Activated T-helper 1 cell treated with Interleukin-2 at 50 U/mL for 16 hours (primary cell): ENCODE measurements at places on chromosomes 2 and 18.

GRCh38 chr2:74328573-74328972 lies 14.6 kb downstream of the SLC4A5 start:
- DNase-seq = no peak

DNA sequence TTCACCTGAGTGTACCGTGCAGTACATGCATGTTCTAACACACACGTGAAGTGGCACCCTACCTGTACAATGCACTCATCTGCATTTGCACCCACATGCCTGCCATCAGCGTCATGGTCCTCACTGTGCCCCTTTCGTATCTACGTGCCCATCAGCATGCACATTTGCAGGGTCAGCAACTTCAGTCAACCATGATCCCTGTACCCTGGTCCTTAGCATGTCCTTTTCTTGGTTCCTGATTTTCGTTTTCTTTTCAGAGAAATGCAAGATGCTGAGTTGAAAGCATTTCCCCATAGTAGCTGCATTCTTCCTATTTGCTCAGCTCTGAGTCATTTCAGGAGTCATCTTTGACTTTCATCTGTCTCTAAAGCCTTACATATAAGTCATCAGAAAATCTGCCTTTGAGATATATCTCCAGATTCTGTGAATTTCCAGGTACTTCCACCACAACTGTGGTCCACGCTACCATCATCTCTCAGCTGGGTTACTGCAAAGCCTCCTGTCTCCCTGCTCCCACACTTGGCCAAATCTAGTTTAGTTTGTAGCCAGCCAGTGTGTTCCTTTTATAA lies 14.7 kb upstream of the PUM2 start:
- no peak for DNase-seq

GRCh38 chr2:63875559-63876245 lies 34.0 kb downstream of the UGP2 start:
- no peak for DNase-seq

GRCh38 chr2:96867756-96868554 lies 1.9 kb downstream of the SEMA4C start:
- DNase-seq = no peak

- DNase-seq = no peak
Measured at GRCh38 chr18:60676815-60677214, 304.2 kb upstream of the MC4R start.

DNA sequence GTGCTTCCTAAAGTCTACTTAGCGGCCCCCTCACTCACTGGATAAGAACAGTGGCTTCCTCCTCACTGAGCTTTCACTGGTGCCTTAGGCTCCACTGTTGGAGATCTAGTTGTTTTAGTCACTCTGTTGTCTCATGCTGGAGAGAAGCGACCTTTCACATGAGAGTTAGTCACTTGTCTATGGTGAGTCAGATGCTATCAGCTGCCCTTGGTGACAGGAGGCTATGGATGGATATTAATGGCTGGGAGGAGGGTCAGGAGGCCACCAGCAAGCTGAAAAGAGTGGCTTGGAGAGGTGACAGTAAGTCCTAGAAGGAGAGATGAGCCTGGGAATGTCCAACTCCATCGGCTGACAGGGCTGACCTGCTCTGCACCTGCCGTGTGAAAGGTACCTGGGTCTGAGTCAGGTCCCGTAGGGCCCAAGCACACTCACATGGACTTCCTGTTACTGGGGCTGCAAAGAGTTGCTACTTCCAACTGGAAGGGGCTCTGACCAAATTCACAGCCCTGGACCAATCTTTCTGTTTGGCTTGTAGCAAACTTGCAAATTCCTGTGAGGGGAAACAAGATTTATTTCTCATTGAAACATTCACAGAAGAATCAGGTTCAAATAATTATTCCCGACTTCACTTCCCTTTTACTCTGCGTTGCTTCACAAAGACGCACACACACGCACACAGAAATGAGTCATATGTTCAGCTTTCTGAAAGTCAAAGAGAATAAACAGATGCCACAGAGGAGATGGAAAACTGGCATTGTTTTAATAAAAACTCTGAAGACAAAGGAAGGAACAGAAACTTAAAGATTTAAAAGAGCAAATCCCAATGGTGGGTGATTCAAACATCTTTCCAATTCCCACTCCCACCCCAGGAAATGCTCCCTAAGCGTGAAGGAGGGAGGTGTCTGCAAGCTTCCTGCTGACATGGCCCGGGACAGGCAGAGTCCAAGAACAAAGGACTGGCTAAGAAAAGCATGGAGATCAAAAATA lies 203.5 kb upstream of the TWIST2 start:
- no peak for DNase-seq

GRCh38 chr2:120599656-120600055 lies 136.0 kb upstream of the GLI2 start:
- no peak for DNase-seq

DNA sequence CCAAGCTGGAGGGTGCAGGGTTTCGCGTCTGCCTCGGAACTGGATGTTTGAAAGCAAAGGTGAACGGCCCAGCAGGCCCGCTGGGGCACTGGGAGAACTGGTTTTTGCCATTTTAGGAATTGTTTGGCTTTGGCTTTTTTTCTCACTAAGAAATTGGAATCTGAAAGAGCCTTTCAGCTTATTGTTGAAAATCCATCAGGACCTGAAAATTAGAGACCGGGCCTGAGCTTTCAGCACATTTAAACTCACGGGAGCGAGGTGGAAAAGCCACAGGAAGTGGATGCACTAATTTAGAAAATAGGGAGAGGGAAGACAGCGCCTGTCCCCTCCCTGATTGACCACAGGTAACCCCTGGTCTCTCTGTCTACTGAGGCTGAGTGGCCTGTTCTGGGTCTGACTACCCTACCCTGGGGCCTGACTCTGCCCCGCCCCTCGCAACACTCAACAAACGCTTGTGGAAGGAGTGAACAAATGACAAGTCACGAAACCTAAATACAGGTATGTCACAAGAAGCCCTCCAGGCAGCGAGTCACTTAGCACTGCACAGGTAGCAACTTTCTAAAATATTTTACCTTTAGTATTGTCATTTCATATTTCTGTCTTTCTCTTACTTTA lies 100.3 kb upstream of the MBOAT2 start:
- no peak for DNase-seq

GRCh38 chr18:40215979-40216378 lies 1739.1 kb upstream of the PIK3C3 start:
- DNase-seq = no peak

- DNase-seq = no peak
Measured at GRCh38 chr2:191202881-191203397, 42.3 kb upstream of the MYO1B start.

DNA sequence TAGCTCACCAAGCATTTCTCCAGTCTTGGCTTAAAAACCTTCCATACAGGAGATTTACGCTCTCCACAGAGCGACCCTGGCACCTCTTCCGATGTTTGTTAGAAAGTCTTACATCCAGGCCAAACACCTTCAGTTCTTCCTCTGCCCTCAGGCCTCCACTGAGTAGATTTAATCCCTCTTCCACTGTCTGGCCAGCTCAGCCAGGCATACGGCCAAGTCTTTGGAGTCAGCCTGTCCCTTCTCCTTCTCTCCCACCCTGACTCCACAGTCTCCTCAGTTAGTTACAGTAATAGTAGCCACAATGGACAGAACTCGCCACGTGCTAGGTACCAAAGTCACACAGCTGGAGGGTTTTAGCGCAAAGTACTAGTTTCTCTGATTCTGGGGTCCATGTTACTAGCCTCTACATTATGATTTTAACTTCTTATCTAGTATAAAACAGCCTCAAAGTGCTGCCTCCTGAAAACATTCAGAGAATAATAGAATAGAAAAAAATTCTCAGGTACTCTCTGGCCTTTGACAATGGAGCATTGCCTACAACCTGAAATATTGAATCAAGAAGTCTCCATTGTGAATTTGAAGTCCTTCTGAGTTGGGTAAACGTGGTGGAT lies 39.5 kb downstream of the THNSL2 start:
- no peak for DNase-seq

DNA sequence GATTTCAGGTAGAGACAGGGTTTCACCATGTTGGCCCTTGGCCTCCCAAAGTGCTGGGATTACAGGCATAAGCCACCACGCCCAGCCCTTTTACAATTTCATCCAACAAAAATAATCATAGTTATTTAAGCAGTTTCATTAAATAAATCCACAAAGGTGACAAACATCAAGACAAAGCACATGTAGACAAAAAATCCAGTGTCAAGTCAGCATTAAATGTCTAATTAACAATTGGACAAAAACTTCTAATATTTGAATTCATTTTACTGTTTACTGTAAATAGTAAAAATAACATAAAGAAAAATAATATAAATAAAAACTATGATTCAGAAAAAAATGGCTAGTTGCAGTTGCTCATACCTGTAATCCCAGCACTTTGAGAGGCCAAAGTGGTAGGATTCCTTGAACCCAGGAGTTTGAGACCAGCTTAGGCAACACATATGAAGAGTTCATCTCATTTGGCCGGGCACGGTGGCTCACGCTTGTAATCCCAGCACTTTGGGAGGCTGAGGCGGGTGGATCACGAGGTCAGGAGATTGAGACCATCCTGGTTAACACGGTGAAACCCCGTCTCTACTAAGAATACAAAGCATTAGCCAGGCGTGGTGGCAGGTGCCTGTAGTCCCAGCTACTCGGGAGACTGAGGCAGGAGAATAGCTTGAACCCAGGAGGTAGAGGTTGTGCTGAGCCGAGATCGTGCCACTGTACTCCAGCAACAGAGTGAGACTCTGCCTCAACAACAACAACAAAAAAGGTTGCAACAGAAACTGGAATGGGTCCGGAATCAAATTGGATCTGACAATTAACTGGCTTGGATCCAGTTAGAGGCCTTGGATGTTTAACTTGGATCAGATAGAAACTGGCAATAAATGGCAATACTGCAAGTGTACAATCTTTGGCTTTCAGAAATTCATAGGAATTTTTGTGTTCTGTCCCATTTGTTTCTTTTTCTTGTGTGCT lies 56.9 kb upstream of the MAT2A start:
- no peak for DNase-seq

GRCh38 chr2:197182668-197183067 lies 127.9 kb downstream of the ANKRD44 start:
- DNase-seq = no peak

GRCh38 chr2:241673797-241674725 lies 12.6 kb downstream of the DTYMK start:
- DNase-seq = no peak

DNA sequence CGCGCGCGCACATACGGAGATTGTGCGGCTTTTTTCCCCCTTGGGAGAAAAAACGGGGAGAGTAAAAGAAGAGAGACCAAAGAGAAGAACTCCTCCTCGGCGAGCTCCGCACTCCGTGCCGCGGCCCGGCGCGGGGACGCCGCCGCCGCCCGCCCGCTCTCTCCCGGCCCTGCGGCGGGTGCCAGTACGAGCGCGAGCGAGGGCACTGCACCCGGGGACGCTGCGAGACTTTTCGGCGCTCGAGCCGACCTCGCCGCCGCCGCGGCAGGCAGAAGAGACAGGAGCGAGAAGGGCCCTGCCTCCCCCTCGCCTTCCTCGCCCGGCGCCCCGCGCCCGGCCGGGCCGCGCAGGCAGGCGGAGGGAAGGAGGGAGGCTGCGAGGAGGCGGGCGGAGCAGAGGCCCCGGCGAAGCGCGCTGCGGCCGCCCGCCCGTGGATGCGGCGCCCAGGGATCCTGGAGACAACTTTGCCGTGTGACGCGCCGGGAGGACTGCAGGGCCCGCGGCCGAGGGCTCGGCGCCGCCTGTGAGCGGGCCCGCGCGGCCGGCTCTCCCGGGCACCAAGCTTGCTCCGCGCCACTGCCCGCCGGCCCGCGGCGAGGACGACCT lies 857 bp upstream of the INHBB start:
- no peak for DNase-seq
